Karpas-422 (cell line): ENCODE measurements at places on chromosomes 5 and 9.

DNA sequence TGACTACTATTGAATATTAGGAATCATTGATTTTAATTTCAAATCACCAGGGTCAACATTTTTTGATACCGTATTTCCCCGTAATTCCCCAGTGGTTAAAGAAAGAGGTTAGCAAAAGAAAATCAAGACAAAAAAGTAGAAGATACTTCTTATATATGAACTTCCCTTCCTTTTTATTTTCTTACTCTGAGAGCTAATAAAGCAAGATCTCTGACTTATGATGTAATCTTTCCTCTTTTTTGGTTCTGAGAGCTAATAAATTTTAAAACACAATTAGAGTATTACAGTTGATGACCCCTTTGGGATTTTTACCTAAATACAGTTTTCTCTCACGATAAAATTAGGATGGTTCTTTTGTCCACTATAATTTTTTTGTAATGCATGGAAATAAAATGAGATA, 9.2 kb upstream of the FYB1 start:
- DNase-seq, result no peak

DNA sequence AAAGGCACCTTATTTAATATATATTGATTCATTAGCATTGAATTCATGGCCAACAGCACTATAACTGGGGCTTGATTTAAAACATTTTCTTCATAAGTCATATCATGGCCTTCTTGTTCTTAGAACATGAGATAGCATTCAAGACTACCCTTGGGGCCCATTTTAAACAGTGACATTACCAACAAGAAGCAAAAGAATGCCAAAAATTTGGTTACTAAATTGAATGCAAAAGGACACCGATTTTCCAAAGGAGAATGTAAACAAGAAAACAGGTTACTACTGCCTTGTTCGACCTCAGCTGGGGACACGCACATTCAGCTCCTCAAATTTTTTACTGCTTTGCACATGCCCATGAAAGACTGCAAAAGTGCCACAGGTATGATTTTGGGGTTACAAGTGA, 219.4 kb upstream of the TLE4 start:
- no peak for DNase-seq

DNA sequence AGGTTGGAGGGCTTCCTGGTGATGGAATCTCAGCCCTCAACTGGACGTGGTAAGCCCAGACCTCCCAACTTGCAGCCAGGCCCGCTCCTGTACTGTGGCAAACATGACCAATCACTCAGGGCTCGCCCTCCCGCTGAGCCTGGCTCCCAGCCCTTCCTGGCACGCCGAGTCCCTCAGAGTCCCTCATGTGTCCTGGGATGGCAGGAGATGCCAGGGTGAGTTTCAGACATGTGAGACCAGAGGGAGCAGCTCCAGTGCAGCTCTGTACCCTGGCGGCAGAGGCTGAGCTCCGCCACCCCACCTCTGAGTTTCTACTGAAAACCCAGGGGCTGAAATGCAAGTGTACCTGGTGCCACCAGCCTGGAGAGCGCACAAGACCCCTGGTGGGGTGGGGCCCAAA, 42.0 kb upstream of the RXRA start:
- DNase-seq, result no peak

GRCh38 chr9:81694541-81694940, 5.2 kb upstream of the TLE1 start:
- DNase-seq, result no peak

DNA sequence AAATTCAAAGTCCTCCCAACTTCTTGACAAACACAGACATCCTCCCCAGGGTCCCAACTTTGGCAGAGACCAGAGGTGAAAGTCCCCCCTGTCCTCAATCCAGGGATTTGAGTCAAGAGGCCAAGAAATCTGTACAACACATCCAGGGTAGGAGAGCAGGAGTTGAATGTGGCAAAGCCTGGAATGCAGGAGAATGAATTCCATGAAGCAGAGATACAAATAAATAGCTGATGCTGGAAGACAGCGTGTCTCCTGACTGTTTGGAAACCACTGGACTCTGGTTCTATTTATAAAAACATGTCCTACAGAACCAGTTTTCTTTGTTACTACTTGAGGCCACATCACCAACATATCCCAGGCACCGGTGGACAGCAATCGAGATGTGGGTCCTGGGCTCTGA, 43.7 kb upstream of the SLIT3 start:
- DNase-seq, result no peak

GRCh38 chr9:16309082-16309468, 561.4 kb downstream of the BNC2 start:
- no peak for DNase-seq

DNA sequence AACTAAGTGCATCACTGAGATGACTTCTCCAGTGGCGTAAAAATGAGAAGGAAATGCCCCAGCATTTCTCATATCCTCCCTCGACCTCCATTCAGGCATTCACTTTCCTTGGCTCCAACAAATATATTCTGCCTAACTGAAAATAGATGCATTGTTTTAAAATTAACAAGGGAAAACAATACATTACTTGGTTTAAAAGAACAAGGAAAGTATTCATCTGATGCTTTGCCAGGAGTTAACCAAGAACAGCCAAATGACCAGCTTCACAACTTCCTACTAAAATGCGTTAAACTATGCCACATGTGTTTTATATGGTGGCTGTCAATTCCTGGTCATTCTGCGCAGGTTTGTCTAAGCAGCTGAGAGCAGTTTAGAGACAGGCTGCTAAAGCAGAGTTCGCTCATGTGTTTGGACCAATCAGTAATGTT, 121.4 kb downstream of the GNAQ start:
- no peak for DNase-seq

DNA sequence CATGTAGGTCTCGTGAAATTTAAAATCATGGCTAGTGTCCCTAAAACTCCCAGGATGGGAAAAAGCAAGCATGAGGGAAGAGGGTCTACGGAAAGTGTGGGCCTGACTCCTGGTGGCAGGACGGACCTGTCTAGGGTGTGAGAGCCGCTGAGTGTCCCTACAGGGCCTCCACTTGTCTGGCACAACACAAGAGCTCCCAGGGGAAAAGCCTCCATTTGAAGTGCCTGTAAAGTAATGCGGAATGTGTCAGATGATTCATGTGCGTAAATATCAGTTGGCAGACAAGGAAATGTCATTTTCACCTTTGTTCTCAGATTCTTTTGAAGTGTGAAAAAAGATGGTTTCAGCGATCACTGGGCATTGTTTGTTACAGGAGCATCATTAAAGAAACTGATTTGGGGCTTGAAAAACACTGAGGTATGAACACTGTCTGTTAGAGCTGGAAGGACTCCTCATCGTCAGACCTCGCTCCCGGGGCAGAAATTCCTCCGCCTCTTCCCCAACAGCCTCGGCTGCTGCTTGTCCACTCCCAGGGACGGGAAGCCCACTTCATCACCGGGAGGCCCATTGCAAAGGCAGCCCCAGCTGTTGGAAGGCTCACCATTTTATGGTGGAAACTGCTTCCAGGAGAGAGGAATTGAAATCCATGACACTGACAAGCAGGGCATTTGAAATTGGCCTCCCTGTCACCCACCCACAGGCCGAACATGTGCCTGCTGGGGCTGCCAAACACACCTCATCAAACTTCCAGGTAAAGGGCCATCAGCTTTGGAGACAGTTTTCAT, 240.8 kb downstream of the FSTL4 start:
- no peak for DNase-seq

GRCh38 chr9:134847752-134848432, 32.7 kb upstream of the FCN2 start:
- DNase-seq, result no peak

- DNase-seq, result no peak
Observed at GRCh38 chr5:135163964-135164363, 129.9 kb upstream of the PITX1 start.

GRCh38 chr5:149284501-149284900, 12.8 kb downstream of the AFAP1L1 start:
- no peak for DNase-seq
